Mucosa of descending colon (tissue), 3 donors: ENCODE measurements at places on chromosomes 11 and 22.

DNA sequence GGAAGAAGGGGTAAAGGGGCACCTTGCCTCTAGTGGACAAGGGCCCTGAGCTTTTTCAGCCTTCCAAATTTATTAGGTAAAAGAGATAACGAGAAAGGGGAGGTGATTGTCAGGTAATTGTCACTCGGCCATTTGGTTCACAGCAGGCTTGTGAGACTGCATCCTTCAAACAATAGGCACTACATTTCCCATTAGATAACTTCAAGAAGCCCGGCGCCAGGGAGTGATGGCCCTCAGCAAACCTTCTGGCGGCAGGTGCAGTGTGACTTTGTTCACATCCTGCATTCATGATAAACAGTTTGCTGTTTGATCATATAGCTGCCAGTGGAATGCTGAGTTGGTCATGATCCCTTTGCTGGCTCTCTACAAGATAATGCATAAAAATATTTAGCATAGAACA lies 185.1 kb downstream of the CWF19L2 start:
- no peak for DNase-seq

- no peak for DNase-seq
Measured at GRCh38 chr22:23913306-23913660, 19.1 kb downstream of the MIF start.

DNA sequence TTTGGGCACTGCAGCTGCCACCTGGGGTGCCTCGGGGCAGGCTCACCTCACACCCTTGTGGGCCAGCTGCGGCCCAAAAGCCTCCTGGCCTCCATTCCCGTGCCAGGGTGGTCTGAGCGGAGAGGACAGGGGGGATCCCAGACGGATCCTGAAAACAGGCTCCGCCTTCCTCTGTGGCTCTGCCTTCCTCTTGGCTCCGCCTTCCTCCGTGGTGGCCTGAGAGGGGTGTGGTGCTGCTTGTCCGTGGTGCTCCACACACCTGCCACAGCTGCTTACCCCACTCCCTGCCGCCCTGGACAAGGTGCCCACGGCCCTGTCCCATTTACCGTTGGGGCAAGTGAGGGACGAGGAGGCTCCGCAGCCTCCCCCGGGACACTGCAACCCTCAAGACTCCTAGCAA lies 23.2 kb upstream of the KCNQ1OT1 start:
- no peak for DNase-seq

DNA sequence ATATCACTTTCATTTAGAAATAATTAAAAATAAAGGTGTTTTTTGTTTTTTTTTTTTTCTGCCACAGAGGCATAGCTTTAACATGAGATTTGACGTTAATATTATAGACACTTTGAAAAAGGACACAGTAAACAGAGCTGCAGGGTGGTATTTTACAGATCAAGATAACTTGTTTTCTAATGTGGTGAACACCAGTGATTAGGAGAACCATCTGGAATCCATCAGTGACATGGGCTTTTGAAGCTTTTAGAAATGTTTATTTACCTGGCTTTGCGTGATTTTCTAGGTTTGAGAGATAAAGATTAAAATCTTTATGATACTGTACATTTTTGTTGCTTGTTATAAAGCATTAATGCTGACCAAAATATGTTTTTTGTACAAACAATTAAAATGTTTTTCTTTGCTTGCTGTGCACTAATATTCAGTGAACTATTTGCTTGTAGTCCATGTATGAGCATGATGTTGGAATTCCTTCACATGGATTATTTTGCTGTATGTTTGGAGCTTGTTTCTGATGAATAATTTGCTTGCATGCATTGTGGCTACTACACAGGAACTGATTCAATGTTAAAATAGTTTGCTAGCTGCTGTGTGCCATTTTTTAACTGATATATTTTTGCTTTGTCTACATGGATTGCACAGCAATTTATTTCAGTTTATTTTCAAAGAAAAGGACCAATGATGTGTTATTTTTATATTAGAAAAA lies 352.1 kb upstream of the NARS2 start:
- no peak for DNase-seq

DNA sequence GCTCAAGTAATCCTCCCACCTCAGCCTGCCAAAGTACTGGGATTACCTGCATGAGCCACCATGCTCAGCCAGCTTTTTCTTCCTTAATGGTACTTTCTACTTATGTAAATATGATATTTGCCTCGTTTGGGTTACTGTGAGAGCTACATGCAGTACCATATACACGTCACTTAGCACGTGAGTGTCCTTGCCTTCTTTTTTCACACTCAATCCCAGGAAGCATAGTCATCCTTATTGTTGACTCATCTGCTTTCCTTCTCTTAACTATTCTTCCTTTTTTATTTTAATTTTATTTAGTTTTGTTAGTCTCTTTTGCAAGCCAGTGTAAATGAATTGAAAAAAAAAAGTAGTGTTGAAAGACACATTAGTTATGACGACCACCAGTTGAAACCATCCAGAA lies 205.9 kb downstream of the HIPK3 start:
- no peak for DNase-seq

DNA sequence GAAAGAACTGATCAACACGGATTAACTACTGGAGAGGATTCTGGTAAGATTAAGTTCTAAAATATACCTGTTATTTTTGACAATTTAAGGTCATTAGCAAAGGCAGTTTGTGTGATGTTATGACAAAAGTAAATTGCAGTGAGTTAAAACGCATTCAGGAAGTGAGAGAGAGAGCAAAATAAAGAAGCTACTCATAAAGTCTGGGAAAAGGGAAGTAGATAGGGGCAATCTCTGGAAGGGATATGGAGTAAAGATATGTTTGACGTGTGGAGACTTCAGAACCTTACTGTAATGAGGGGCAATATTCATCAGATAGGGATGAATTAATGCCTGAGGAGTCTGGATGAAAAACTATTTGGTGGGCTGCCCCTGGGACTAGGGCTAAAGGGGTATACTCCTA lies 16.8 kb downstream of the OR56B4 start:
- no peak for DNase-seq

- peak; percentile 80 for DNase-seq
Measured at GRCh38 chr11:110093407-110094297, 460 bp downstream of the ZC3H12C start.

- no peak for DNase-seq
Measured at GRCh38 chr11:14902650-14903350, 10.8 kb upstream of the CYP2R1 start.

- DNase-seq, result no peak
Measured at GRCh38 chr11:209275-210121, 2.0 kb downstream of the RIC8A start.

- no peak for DNase-seq
Measured at GRCh38 chr11:9750551-9750950, 86.7 kb downstream of the SWAP70 start.
